ENCODE measurements at places on chromosomes 16 and 17. TPM values are rescaled to one million over a fixed set of nuclear protein-coding genes. Genes with fewer than 3 reads are reported as not detected.

PRSS21 gene
- not detected for total RNA-seq

RNF135 gene
- 4.6 TPM for total RNA-seq

SPPL2C gene
- not detected for total RNA-seq

DPEP3 gene
- not detected for total RNA-seq

ALDH3A1 gene
- not detected for total RNA-seq

ABCC11 gene
- 0.05 TPM for total RNA-seq

CA7 gene
- total RNA-seq = not detected

YBX2 gene
- total RNA-seq = 0.77 TPM

CXCL16 gene
- total RNA-seq = 3.1 TPM

SLC5A11 gene
- total RNA-seq = 0.14 TPM

DNA sequence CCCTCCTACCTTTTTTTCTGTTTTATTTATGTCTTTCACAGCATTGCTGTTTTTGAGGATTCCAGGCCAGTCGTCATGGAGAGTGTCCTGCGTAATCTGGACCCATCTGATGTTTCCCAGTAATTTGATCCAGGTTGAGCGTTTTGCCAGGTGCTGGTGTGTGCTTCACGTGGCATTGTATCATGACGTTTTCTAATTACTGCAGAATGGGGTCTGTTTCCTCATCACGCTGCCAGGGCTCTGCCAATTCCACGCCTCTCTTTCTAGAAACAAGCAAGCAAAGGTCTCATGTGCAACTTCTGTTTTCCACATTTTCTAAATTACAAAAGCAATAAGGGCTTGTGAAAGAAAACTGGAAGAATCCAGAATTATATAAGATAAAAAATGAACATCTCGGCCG, 28.3 kb upstream of the BHLHA9 start:
- H3K4me3 ChIP-seq = no peak overlapping the region
- no peak overlapping the region for H3K27ac ChIP-seq
- no peaks in the 10 kb centered on the region for H3K4me1 ChIP-seq
- no peak for DNase-seq

GRCh38 chr16:14669776-14670175, 24.3 kb downstream of the PLA2G10 start:
- no peak overlapping the region for H3K4me3 ChIP-seq
- H3K27me3 ChIP-seq = no peaks in the 10 kb centered on the region
- no peak for DNase-seq
- H3K36me3 ChIP-seq = peaks cover 49% of the 10 kb centered on the region
- no peaks in the 10 kb centered on the region for H3K4me1 ChIP-seq
- no peak overlapping the region for H3K27ac ChIP-seq

- H3K27ac ChIP-seq = no peak overlapping the region
- H3K36me3 ChIP-seq = no peaks in the 10 kb centered on the region
- peaks cover 12% of the 10 kb centered on the region for H3K4me1 ChIP-seq
- no peak overlapping the region for H3K4me3 ChIP-seq
These were observed 32.4 kb upstream of the ADORA2B start for GRCh38 chr17:15912416-15912955.

DNA sequence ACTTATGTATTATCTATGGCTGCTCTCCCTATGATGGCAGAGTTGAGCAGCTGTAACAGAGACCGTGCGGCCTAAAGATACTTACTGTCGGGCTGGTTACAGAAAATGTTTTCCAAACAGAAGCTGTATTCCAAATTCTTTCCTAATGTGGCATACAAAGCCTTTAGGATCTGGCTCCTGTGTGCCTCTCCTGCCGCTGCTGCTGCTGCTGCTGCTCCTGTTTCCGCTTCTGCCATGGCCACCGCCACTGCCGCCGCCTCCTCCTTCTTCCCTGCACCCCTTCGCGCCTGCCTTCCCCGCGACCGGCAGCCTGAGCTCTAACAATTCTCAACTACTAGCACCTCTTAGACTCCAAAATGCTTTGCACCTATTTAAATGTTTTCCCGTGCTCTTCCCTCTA, 263.9 kb upstream of the TBX2 start:
- H3K36me3 ChIP-seq = no peaks in the 10 kb centered on the region
- H3K4me3 ChIP-seq = peak overlapping the region; percentile 51
- peak; percentile 23 for DNase-seq
- peak overlapping the region; percentile 67 for H3K27ac ChIP-seq
- peaks cover 9% of the 10 kb centered on the region for H3K4me1 ChIP-seq

DNA sequence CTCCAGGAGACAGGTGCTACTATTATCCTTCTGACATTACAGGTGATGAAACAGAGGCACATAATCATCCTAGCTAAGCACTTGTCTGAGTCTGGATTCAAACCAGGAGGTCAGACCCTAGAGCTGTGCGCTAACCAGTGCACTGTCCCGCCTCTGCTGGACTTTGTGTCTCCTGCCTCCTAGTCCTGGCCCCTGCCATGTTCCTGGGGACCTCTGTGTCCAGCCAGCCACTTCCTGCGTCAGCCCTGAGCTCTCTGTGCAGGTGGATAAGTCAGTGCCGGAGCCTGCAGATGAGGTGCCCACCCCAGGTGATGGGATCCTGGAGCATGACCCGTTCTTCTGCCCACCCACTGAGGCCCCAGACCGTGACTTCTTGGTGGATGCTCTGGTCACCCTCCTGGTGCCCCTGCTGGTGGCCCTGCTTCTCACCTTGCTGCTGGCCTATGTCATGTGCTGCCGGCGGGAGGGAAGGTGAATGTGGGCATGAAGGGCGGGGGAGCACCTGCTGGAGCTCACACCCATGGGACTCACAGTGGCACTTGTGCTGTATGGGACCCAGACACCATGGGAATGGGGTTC, 4.2 kb downstream of the SGCA start:
- H3K27ac ChIP-seq = peak overlapping the region; percentile 70
- no peak overlapping the region for H3K4me3 ChIP-seq
- no peaks in the 10 kb centered on the region for H3K27me3 ChIP-seq
- peaks cover 77% of the 10 kb centered on the region for H3K4me1 ChIP-seq
- no peaks in the 10 kb centered on the region for H3K36me3 ChIP-seq
- no peak for DNase-seq

DNA sequence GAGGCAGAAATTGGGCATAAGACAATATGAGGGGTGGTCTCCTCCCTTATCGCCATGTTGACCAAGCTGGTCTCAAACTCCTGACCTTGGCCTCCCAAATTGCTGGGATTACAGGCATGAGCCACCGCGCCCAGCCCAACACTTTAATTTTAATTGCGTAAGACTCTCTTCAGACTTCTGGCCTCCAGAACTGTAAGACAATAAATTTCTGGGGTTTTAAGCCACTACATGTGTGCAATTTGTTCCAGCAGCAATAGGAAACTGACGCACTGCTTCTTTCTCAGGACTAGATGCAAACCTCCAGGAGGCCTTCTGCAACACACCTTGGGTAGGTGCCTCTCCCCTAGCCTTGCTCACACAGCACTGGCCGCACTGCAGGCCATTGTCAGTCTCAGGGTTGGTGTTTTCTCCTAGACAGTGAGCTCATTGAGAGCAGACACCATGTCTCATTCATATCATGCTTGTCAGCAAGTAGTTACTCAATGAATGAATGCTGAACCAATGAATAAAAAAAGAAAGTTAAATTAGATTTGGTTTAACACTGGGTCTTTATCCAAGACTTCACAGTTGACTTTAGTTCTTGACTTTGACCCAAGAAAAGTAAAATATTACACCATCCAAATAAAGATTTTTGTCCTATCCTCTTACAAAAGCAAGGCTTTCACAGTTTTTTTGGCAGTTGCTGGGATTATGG, 5.5 kb upstream of the ACSF2 start:
- H3K36me3 ChIP-seq = no peaks in the 10 kb centered on the region
- peak overlapping the region; percentile 45 for H3K4me3 ChIP-seq
- H3K27me3 ChIP-seq = no peaks in the 10 kb centered on the region
- H3K27ac ChIP-seq = peak overlapping the region; percentile 74

GRCh38 chr16:57167953-57168352, 17.9 kb downstream of the PSME3IP1 start:
- no peak overlapping the region for H3K4me3 ChIP-seq
- DNase-seq = no peak
- H3K27ac ChIP-seq = peak overlapping the region; percentile 40
- peaks cover 77% of the 10 kb centered on the region for H3K36me3 ChIP-seq

- no peak overlapping the region for H3K27ac ChIP-seq
- no peak for DNase-seq
- no peaks in the 10 kb centered on the region for H3K4me1 ChIP-seq
- no peaks in the 10 kb centered on the region for H3K36me3 ChIP-seq
- H3K4me3 ChIP-seq = no peak overlapping the region
- peaks cover 4% of the 10 kb centered on the region for H3K27me3 ChIP-seq
These were observed 243.4 kb upstream of the IRX5 start for GRCh38 chr16:54687043-54687899.

DNA sequence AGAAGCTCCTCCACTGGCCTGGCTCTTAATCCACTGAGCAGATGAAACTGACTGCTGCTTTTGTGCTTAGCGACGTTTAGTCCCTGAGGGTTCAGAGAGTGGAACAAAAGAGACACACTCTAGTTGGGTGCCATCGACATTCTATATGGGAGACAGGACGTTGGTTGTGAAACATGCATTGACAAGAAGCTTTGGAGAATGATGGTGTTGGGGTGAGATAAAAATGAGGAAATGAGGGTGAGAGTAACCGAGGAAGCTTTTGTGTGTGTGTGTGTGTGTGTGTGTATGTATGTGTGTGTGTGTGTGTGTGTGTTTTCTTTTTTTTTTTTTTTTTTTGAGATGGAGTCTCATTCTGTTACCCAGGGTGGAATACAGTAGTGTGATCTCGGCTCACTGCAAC, 89.5 kb downstream of the ABCC1 start:
- H3K4me1 ChIP-seq = peaks cover 12% of the 10 kb centered on the region
- no peak overlapping the region for H3K27ac ChIP-seq
- H3K36me3 ChIP-seq = peaks cover 50% of the 10 kb centered on the region
